Tibial nerve (tissue), 4 donors: ENCODE measurements at places on chromosomes 11 and 22.

GRCh38 chr11:64226507-64227051, 505 bp downstream of the NUDT22 start:
- no peaks in the 10 kb centered on the region for H3K27me3 ChIP-seq
- peak overlapping the region; percentile 90 for H3K27ac ChIP-seq
- DNase-seq: no peak

DNA sequence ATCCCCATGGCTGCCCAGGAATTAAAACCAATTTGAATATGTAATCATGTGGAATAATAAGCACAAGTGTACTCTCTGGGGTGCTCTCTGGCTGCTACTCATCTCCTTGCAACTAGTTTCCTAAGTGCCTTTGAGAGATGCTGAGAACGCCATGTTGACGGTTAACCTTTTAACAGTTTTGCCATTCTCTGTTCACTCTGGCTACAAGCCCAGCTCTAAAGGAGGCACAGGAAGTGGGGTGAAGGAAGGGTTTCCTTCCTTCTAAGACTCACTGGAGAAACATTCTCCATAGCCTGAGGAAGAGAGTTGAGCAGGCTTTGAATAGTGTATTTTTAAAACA, 122.0 kb upstream of the ZC3H12C start:
- H3K4me1 ChIP-seq: peaks cover 23% of the 10 kb centered on the region
- no peaks in the 10 kb centered on the region for H3K36me3 ChIP-seq
- H3K4me3 ChIP-seq: no peak overlapping the region
- H3K27me3 ChIP-seq: no peaks in the 10 kb centered on the region
- no peak for DNase-seq

GRCh38 chr11:34534826-34535225, 21.2 kb upstream of the ELF5 start:
- H3K27ac ChIP-seq: no peak overlapping the region
- H3K27me3 ChIP-seq: no peaks in the 10 kb centered on the region
- H3K36me3 ChIP-seq: no peaks in the 10 kb centered on the region
- DNase-seq: no peak
- H3K4me3 ChIP-seq: no peak overlapping the region

DNA sequence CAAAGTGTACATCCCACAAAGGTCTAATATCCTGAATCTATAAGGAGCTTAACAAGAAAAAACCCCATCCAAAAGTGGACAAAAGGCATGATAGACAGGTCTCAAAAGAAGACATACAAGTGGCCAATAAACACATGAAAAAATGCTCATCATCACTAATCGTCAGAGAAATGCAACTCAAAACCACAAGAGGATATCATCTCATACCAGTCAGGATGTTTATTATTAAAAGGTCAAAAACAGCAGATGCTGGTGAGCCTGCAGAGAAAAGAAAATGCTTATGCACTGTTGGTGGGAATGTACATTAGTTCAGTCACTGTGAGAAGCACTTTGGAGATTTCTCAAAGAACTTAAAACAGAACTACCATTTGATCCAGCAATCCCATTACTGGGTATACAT, 12.7 kb downstream of the LGALS12 start:
- no peak overlapping the region for H3K4me3 ChIP-seq
- no peak overlapping the region for H3K27ac ChIP-seq
- no peak for DNase-seq
- H3K4me1 ChIP-seq: no peaks in the 10 kb centered on the region
- no peaks in the 10 kb centered on the region for H3K27me3 ChIP-seq
- H3K36me3 ChIP-seq: no peaks in the 10 kb centered on the region

- H3K27ac ChIP-seq: peak overlapping the region; percentile 92
- H3K36me3 ChIP-seq: peaks cover 53% of the 10 kb centered on the region
- H3K4me3 ChIP-seq: peak overlapping the region; percentile 79
- peak; percentile 25 for DNase-seq
- peaks cover 39% of the 10 kb centered on the region for H3K4me1 ChIP-seq
These were observed 747 bp downstream of the NXF1 start for GRCh38 chr11:62804310-62805075.

DNA sequence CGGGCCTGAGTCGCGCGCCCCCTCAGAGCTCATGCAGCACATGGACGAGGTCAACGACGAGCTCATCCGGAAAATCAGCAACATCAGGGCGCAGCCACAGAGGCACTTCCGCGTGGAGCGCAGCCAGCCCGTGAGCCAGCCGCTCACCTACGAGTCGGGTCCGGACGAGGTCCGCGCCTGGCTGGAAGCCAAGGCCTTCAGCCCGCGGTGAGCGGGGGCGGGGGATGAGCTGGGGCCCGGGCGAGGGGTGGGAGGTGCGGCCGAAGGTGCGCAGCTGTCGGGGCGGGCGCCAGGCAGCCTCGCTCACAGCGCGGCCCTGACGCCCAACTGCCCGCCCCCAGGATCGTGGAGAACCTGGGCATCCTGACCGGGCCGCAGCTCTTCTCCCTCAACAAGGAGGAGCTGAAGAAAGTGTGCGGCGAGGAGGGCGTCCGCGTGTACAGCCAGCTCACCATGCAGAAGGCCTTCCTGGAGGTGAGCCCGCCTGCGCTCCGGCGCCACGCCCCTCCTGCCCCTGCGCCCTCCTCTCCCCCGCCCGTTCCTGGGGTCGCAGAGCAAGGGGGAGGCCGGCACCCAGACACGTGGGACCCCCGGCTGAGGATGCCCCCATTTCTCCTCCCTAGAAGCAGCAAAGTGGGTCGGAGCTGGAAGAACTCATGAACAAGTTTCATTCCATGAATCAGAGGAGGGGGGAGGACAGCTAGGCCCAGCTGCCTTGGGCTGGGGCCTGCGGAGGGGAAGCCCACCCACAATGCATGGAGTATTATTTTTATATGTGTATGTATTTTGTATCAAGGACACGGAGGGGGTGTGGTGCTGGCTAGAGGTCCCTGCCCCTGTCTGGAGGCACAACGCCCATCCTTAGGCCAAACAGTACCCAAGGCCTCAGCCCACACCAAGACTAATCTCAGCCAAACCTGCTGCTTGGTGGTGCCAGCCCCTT, 20.5 kb downstream of the EPS8L2 start:
- H3K4me3 ChIP-seq: no peak overlapping the region
- no peaks in the 10 kb centered on the region for H3K4me1 ChIP-seq
- peaks cover 32% of the 10 kb centered on the region for H3K27me3 ChIP-seq
- H3K27ac ChIP-seq: peak overlapping the region; percentile 95
- H3K36me3 ChIP-seq: no peaks in the 10 kb centered on the region

GRCh38 chr11:62081378-62082291, 42.2 kb upstream of the INCENP start:
- H3K4me3 ChIP-seq: no peak overlapping the region
- no peak overlapping the region for H3K27ac ChIP-seq
- H3K4me1 ChIP-seq: no peaks in the 10 kb centered on the region
- DNase-seq: peak; percentile 86

DNA sequence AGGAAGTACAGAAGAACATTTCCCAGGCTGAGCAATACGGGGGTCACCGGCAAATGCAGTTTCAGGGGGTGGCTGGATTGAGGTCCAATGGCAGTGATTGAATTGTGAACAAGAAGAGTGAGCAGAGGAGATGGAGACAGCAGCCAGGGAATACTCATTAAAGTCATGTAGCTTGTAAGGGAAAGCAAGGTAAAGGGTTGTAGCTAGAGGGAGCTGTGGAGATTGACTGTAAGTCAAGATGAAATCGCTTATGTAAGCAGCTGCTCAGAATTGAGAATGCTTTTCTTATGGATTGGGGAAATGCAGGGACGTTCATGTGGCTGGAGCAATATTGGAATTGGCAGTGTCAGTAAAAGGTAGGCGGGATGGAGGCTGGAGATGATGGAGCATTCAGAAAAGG, 111.4 kb upstream of the TBCEL start:
- no peak for DNase-seq
- H3K27ac ChIP-seq: no peak overlapping the region
- no peak overlapping the region for H3K4me3 ChIP-seq
- H3K27me3 ChIP-seq: no peaks in the 10 kb centered on the region

GRCh38 chr11:75413864-75414263, 14.5 kb downstream of the RPS3 start:
- H3K4me1 ChIP-seq: no peaks in the 10 kb centered on the region
- H3K27ac ChIP-seq: no peak overlapping the region
- no peak overlapping the region for H3K4me3 ChIP-seq
- no peaks in the 10 kb centered on the region for H3K27me3 ChIP-seq
- H3K36me3 ChIP-seq: no peaks in the 10 kb centered on the region

DNA sequence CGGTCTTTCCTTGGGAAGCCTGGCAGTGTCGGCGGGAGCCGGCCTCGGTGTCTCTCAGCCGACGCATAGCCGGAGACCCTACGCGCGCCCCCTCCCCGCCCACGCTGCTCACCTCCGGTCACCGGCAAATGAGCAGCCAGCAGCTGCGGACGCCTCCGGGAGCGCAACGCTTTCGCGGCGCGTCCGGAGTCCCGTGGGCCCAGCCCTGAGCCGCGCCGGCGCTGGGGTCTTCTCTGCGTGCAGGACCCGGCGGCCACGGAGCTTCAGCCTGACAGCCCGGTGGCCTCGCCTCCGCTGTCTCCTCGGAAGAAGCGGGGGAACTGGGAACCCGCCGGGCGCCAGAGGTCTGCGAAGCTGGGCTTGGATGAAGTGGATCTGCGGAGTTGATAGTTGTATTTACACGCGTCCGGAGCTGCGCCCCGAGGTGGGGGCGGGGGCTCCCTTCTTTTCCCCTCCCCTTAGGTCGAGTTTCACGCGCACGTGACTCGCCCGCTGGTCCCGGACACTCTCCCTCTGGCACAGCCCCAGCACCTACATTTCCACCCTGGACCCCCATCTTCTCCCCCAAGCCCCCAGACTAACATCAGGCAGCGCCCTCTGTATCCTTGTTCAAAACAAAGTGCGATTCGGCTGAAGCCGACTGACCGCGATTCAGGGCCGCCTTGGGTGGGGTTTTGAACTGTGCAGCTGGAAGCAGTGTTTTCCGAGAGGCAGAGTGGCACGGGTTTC, at the start of gene SLC43A1:
Gene SLC43A1, minus strand, starts transcription at position 371 of the 729 bp plus-strand sequence. CDS start 1,591 bp downstream, outside the sequence.
- H3K4me1 ChIP-seq: peaks cover 22% of the 10 kb centered on the region

DNA sequence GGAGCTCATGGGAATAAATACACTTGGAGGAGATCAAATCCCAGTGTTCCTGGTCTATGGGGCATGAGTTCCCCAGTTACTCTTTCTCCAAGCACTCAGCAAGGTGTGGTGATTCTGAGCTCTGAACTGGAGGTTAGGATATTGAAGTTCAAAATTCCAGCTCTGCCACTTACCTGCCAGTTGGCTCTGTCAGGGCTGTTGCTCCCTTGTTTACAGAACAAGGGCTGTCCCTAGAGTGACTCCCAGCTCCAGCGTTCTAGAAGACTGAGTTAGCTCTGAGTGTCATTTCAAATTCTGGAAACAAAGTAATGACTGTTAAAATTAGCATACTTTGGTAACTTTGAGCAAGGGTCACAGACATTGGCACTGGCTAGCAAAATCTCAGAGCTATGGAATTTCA, 69.7 kb upstream of the ZBED5 start:
- no peaks in the 10 kb centered on the region for H3K4me1 ChIP-seq
- H3K27me3 ChIP-seq: no peaks in the 10 kb centered on the region
- no peak for DNase-seq
- H3K4me3 ChIP-seq: no peak overlapping the region

DNA sequence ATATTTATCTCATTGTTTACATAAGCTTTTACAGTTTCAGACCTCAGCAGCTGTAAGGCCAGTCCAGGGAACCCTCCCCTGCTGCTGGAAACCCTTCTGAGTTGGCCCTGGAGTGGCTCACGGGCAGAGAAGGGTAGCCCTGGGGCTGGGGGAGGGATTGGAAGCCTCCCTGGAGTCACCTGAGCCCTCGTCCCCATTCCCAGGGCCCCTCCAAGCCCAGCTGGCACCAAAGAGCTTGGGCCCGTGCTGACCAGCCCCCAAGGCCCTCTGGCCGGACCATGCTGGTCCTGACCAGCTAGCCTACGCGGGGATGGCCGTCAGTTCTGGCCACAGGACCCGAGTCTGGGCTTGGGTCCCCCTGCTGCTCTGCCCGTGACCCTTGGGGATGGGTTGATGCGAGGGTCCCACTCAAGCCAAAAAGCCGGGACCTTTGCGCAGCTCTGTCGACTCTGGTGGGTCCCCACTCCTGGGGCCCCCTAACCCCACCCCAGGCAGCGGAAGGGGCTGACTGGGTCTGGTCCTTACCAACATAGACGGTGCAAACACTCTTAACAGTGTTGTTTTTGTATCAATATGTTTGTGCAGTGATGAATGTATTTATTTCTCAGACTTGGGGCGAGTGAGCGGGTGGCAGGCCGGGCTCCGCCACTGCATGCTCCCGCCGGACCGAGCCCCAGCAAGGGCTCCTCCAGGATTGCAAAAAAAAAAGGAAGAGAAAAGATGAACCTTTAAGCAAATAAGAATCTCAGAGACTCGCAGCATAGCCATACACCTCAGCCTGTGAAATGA, 17.5 kb upstream of the TMEM191C start:
- no peaks in the 10 kb centered on the region for H3K27me3 ChIP-seq
- H3K4me1 ChIP-seq: no peaks in the 10 kb centered on the region
- H3K36me3 ChIP-seq: peaks cover 15% of the 10 kb centered on the region
- no peak for DNase-seq
- no peak overlapping the region for H3K4me3 ChIP-seq
- H3K27ac ChIP-seq: no peak overlapping the region

GRCh38 chr11:106937111-106937510, 81.2 kb downstream of the GUCY1A2 start:
- no peak overlapping the region for H3K4me3 ChIP-seq
- no peaks in the 10 kb centered on the region for H3K36me3 ChIP-seq
- H3K27ac ChIP-seq: no peak overlapping the region
- no peaks in the 10 kb centered on the region for H3K27me3 ChIP-seq
- no peaks in the 10 kb centered on the region for H3K4me1 ChIP-seq

DNA sequence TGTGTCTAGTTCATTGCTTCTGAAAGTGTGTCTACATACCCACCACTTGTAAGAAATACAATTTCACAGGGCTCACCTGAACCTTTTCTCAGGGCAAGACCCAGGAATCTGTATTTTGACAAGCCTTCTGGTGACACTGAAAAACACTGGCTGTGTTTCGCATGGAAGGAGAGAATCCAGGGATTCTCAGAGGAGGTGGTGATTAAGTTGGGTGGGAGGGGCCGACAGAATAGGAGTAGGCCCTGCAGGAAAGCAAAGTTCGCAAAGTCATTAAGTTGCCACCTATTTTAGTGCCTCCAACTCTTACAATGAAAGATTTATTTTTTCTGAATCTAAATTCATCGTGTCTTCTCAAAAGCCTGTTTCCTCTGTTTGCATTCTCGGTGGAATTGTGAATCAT, 186.8 kb downstream of the FAT3 start:
- H3K4me1 ChIP-seq: no peaks in the 10 kb centered on the region
- H3K4me3 ChIP-seq: no peak overlapping the region
- H3K27me3 ChIP-seq: no peaks in the 10 kb centered on the region
- no peak for DNase-seq

DNA sequence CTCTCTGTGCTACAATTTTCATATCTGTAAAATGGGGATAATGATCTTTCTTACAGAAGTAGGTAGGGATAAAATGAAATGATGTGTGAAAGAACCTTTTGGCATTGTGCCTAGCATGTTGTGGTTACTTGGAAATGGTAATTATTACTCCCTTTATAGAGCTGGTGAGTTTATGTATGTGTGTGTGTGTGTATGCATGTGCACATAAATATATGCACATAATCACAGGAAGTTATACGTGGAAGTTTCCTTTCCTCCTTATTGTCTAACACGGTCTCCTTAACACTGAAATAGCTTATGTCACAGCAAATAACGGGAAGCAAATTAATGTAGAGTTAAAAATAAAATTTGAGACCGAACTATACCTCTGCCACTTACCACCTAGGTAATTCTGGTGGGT, 163.7 kb upstream of the ZBED5 start:
- no peak overlapping the region for H3K27ac ChIP-seq
- H3K36me3 ChIP-seq: no peaks in the 10 kb centered on the region
- no peaks in the 10 kb centered on the region for H3K27me3 ChIP-seq

- no peaks in the 10 kb centered on the region for H3K36me3 ChIP-seq
- H3K27ac ChIP-seq: no peak overlapping the region
- H3K4me3 ChIP-seq: no peak overlapping the region
- H3K27me3 ChIP-seq: no peaks in the 10 kb centered on the region
- H3K4me1 ChIP-seq: no peaks in the 10 kb centered on the region
- DNase-seq: no peak
These were observed 366.0 kb upstream of the NARS2 start for GRCh38 chr11:78940500-78941225.
